Tibial artery (tissue), 4 donors: ENCODE measurements at places on chromosomes 5 and 9.
A peak's percentile ranks its signal among the peaks of the same experiment; 100 is the strongest.

DNA sequence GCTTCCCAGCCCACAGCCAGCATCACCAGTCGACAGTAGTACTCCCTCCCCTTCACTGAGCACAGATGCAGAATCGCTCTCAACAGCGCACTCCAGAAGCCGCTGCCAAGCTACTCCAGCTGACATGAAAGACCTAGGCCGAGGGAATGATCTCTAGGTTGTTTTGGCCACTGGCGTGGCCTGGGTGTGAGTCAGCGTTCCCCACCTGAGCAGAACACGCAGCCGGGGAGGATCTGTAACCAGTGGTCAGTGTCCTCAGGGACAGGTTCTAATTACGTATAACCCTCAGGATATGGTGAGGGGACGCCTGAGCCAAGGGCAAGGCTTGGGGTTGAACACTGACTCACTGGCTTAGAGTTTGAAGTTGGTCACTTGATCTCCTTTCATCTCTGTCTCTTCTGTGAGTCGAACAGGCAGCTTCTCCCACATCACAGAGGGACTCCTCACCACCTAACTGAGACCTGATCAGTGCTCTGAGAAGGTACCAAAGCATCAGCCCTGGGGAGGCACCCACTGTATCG, 76.9 kb upstream of the IL17B start:
- DNase-seq, result no peak

- peak; percentile 68 for DNase-seq
These were observed 923 bp upstream of the ZBTB5 start for GRCh38 chr9:37466037-37466709.

DNA sequence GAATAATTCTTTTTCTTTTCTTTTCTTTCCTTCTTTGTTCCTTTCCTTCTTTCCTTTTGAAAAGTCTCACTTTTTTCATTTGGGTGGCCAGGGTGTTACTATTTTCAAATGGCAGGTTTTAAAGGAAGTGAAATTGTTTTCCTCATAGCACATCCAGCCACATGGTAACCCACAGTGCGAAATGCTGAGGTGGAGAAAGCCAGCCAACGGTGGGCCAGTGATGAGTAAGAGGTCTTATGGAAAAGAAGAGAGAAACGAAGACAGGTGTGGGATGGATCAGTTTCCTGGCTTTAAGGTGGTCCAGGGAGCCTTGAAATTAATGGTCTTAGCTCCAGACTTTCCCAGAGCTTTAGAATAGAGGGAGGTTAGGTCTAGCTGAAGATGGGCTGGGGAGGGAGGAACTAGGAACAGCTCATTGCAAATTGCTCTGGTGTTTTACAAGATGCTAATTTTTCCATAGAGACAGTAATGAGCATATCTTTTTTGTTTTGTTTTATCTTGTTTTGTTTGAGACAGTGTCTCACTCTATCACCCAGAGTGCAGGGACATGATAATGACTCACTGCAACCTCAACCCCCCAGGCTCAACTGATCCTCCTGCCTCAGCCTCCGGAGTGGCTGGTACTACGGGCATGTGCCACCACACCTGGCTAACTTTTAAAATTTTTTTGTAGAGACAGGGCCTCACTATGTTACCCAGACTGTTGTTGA, 17.8 kb downstream of the ITK start:
- DNase-seq, result no peak

GRCh38 chr5:31215236-31215635, 21.8 kb downstream of the CDH6 start:
- DNase-seq, result no peak

DNA sequence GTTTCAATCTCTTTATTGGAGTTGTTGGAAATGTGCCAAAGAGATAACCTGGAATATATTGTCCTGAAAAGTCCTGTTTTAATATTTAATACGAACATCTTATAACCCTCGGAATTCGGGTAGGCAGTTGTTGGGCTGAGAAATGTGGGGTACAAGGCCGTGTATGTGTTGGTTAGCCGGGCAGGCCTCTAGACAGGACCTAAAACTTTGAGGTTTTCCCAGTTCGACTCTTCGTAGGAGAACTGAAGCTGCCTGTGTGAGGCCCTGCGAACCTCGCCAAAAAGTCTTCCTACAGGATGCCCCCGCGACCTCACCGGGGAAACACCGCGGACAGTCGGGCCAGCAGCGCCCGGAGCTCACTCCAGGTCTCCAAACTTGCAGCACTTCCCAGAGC, 583 bp upstream of the TJP2 start:
- no peak for DNase-seq

GRCh38 chr5:132655821-132656773, 1.9 kb upstream of the IL13 start:
- no peak for DNase-seq

DNA sequence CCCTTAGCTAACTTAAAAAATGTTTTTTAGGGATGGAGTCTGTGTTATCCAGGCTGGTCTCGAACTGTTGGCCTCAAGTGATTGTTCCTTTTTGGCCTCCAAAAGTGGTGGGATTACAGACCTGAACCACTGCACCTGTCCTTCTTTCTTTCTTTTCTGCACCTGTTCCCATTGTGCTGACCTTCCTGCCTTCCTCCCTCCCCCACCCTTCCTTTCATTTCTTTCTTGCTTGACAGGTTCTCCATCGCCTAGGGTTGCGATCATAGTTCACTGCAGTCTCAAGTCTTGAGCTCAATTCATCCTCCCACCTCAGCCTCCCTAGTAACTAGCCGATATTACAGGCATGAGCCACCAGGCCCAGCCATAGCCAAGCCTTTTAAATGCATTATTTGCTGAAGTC, 20.6 kb downstream of the JMY start:
- no peak for DNase-seq

GRCh38 chr9:27467486-27467885, 56.6 kb upstream of the IFNK start:
- no peak for DNase-seq

DNA sequence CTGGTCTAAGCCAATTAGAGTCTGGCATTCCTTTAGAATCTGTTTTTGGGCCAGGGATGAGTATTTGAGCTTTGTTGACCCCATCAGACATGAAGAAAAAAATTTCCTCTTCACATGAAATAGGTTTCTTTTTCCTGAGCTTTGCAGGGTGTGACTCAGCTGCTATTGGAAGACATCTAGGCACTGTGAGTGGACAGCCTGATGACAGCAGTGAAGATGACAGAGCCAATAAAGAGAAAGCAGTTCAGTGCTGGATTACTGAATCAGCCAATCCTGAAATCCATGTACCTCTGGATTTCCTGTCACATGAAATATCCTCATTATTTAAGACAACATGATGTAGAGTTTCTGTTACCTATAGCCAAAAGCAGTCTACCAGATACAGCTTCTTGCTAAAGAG, 51.3 kb upstream of the GRIA1 start:
- no peak for DNase-seq
